CD4-positive, alpha-beta T cell treated with Interleukin-4 for 1 hour (primary cell): ENCODE measurements at places on chromosomes 2 and 18.
A peak's percentile ranks its signal among the peaks of the same experiment; 100 is the strongest.

DNA sequence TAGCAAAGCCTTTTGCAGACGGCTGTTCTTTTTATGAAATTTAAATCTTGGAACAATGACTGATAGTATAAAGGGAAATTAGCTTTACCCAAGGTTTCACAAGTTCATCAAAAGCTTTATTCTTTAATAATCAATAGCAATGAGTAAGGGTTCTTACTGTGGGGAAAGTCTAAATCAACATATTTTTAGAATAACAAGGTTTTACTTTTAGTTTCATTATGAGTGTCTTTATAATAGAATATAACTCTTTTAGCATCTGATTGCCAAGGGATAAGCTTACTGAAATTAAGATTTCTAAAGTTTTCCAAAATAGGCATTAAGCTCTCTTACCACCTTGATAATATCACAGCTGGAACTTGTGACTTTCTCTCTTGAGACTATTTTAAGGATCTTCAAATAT lies 1489.7 kb downstream of the LRP1B start:
- no peak for DNase-seq

GRCh38 chr18:23844991-23845680 lies 155.9 kb downstream of the LAMA3 start:
- no peak for DNase-seq

DNA sequence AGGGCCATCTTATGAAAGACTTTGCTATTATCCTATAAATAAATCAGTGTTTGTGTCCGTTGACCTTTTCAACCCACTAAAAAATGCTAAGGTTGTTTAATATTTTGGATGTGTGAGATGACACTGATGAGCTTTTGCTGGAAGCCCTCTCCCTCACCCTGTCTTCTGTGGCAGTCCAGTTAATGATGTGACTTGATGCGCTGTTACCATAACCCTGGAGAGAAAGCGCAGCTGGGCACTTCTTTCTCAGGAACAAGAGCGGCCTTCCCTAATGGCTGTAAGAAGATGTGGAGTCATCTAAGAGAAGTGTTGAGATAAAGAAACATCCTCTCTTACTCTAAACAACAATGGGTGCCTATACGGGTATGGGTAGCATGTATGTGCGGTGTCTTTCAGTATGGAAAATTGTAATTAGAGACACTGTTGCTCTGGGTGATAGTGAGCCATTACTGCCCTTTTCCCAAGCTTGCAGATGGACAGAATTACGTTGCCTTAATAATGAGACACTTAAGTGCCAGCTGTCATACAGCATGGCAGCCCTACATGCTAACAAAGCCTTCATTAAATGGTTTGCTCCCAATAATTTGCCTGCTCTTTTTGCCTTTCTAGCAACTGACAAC lies 165.6 kb upstream of the NABP1 start:
- no peak for DNase-seq

DNA sequence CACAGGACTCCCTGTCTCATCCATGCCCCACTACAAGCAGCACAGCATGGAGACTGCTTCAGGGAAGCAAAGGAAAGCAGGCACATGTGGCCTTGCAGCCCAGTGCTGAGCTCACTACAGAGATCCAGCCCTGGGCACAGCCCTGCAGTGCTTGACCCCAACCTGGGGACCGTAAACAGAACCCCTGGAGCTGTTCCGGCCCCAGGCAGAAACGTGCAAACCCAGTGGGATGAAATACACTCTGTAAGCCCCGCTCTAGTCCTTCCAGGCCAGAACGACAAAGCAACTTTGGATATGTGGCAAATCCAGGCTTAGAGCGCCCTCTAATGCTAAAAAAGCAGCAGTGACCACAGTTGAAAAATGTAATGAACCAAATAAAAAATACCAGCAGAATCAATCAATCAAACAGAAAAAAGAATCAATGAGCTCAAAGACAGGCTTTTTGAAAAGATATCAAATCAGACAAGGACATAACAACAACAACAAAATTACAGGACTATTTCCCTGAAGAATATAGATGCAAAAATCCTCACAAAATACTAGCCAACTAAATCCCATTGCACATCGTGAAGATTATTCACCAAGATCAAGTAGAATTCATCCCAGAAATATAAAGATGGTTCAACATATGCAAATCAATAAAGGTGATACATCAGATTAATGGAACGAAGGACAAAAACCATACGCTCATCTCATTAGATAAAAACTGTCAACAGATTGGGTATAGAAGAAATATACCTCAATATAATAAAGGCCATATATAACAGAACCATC lies 45.6 kb downstream of the ZNF519 start:
- DNase-seq, result peak; percentile 22

DNA sequence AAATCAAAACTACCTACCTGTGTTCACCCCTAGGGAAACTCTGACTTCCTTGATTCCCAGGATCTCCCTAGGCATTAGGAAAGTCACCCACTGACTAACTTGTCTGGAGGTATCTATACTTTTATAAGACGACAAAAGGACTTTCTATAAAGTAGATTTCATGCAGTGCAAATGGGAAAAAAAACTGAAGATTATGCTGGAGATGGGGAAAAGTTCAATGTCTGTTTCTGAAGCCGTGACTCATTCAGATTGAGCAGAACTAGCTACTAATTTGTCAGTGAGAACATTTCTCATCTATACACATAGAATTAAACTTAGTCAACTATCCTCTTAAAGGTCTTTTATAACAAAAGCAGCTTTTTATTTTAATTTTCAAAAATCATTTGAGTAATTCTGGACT lies 6.0 kb downstream of the SEPTIN10 start:
- DNase-seq, result no peak

- no peak for DNase-seq
Measured at GRCh38 chr18:474416-474815, 26.1 kb downstream of the COLEC12 start.

GRCh38 chr2:74391209-74391579 lies 11.1 kb upstream of the DCTN1 start:
- no peak for DNase-seq

DNA sequence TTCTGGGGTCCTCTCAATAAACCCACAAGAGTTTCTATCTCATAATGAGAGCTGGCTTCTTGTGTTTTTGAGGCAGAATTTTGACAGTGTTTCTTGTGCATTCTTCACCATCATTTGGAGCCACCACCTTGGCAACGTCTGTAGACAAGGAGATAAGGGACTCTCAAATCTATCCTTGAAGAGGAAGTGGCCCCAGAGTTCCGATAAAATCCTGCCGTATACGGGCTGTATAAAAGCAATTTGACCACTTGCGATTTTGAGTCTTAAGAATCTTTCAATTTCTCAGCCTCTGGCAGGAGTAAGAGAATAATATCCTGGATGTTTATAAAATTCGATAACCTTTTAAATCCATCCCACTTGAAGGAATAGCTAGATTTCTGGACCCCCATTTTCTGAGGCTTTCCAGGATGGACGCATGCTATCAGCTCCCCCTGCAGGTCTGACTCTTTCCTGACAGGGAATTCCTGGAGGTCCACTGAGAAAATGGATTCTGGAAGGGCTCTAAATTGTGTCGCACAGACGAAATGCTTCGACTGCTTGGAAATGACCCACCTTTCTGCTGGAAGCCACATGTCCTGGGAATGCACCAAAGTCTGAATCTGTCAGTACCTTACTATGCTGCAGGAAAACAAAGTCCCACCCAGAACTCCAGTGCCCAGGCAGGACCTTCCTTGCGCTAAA lies 54.1 kb downstream of the E2F6 start:
- peak; percentile 2 for DNase-seq

DNA sequence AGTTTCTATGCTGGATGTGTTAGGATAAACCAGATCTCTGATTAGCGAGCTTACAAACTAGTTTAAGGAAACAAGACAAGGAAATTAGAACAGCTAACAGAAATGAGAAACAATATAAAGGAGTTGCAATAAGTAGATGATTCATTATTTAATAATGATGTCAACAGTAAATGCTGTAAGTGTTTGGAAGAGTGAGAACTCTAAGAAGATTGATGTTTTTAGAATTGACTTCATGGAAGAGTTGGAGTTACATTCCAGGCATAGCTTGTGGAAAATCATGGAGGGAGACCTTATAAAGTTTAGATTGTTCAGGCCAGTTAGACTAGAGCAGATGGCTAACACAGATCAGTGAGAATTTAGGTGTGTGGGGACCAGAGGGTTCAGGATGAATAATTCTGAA lies 32.6 kb downstream of the PPP1R1C start:
- no peak for DNase-seq

DNA sequence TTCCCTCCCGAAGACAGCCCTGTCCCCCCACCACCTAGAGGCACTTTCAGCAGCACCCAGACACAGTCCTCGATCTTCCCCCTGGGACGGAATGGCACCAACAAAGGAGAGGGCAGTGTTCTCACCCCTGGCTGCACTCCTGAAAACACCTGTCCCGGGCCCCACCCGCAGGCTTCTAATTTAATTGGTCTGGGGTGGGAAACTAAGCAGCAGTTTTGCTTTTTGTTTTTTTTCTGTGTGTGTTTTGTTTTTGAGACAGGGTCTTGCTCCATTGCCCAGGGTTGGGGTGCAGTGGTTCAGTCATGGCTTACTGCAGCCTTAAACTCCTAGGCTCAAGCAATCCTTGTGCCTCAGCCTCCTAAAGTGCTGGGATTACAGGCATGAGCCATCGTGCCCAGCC lies 38.4 kb upstream of the REL start:
- DNase-seq, result no peak

DNA sequence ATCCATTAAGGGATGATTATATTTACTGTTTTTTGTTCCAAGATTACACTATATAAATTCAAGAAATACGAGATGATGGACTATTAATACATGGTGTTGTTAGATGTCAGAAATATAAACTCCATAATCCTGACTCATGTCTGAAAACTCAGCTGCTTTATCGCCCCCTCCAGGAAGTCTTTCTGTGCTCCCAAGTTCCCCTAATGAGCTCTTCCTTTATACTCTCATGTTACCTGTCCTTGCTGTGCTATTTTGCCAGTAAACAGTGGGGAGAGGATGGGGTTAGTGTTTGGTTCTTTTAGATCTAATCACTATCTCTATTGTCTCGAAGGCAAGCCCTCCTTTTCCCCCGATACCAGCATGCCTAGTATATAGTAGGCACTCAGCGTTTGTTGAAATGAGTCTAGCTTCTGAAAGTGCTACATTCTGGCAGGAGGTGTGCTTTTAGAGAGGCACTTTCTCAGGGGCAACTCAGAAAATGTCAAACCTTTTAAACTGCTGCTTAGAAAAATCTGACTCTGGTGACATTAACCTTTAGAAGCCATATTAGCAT lies 21.4 kb upstream of the BARD1 start:
- peak; percentile 27 for DNase-seq

GRCh38 chr18:47719096-47719780 lies 211.2 kb downstream of the SMAD2 start:
- no peak for DNase-seq

GRCh38 chr2:60498816-60499429 lies 54.5 kb downstream of the BCL11A start:
- no peak for DNase-seq

GRCh38 chr2:12341920-12342319 lies 374.8 kb upstream of the TRIB2 start:
- no peak for DNase-seq

- no peak for DNase-seq
Measured at GRCh38 chr2:137156221-137156844, 391.0 kb downstream of the THSD7B start.

DNA sequence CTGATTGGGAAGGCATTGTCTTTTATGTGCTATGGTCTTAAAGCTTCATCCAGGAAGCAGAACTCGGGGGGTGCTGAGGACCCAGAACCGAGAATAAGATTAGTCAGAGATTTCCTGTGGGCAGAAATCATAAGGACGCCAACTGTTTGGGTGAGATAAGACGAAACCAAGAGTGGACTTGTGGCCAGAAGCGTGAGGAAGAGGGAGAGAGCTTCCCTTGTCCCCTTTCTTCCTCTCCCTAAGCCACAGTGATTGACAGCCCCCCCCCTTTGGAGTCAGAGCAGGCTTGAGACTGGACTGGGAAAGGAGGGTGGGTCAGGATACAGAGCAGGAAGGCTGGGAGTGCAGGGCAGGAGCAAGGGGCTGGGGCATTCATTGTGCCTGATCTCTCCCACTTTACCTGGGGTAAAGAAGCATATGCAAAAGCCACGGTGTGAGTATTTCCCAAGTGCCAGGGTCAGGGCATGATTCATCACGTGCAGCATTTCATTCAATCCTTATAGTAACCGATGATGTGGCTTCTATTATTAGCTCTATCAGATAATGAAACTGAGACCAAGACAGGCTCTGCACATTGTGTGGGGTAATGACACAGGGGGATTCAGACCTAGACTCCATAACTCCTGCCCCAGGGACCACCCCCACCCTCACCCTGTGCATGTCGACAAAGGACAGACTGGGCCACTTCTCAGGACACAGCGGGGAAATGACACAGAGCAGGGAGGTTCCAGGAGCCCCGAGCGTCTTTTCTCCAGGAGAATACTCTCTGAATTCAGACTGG lies 3.0 kb upstream of the IL1RN start:
- no peak for DNase-seq

DNA sequence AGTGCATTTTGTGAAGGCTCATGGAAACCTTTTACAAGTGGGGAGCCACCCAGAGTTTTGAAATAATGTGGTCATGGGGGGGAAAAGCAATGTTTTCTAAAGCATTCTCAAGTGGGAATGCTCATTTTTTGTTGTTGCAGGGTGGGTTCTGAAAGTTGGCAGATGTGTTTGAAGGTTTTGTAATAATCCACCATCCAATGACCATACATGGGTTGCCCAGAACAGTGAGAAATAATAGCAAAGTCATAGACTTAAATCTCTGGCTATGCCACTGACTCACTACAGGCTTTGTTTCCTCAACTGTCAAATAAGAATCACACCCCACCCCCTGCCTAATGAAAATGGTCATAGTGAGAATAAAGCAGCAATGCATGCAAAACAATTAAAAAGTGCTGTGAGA lies 2.9 kb downstream of the DSG3 start:
- DNase-seq, result no peak

GRCh38 chr2:98172951-98173350 lies 86.0 kb downstream of the VWA3B start:
- no peak for DNase-seq

DNA sequence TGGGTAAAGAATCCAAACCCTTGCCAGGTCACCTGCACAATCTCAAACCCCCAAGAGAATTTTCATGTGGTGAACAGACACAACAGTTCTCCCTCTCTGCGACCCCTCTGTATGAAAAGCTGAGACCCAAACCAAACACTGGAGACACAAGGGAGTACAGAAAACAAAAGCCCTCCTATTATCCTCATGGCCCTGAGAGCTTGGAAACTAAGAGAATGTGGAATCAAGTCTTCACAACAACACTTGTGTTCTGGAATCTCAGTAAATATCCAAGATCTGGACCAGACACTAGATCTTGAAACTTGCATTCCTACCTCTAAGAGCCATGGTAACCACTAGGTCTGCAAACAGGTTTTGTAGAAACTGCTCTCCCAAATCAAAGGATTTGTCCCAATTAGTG lies 50.1 kb upstream of the CCDC150 start:
- DNase-seq, result no peak

- no peak for DNase-seq
Measured at GRCh38 chr2:18065249-18065648, 186.8 kb downstream of the KCNS3 start.

DNA sequence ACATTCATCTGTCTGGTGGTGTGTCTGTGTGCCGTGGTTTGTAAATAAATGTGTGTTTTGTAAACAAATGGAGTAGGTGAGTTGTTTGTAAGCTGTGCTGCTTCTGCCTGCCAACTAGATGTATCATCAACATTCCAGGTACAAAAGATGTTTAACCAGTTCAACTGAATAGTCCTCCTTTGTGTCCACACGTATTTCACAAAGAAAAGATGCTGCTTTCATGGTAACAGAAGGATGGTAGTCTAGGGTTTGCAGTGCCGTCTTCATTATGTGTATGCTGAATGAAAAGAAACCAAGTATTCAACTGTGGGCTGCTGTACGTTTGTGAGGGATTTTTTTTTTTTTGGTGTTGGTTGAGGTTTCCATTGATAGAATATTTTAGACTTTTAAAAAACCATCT lies 72.1 kb downstream of the CAMKMT start:
- no peak for DNase-seq

GRCh38 chr2:143720095-143720664 lies 591.0 kb downstream of the ARHGAP15 start:
- DNase-seq, result no peak
